ENCODE measurements at places on chromosomes 3 and 15.

DNA sequence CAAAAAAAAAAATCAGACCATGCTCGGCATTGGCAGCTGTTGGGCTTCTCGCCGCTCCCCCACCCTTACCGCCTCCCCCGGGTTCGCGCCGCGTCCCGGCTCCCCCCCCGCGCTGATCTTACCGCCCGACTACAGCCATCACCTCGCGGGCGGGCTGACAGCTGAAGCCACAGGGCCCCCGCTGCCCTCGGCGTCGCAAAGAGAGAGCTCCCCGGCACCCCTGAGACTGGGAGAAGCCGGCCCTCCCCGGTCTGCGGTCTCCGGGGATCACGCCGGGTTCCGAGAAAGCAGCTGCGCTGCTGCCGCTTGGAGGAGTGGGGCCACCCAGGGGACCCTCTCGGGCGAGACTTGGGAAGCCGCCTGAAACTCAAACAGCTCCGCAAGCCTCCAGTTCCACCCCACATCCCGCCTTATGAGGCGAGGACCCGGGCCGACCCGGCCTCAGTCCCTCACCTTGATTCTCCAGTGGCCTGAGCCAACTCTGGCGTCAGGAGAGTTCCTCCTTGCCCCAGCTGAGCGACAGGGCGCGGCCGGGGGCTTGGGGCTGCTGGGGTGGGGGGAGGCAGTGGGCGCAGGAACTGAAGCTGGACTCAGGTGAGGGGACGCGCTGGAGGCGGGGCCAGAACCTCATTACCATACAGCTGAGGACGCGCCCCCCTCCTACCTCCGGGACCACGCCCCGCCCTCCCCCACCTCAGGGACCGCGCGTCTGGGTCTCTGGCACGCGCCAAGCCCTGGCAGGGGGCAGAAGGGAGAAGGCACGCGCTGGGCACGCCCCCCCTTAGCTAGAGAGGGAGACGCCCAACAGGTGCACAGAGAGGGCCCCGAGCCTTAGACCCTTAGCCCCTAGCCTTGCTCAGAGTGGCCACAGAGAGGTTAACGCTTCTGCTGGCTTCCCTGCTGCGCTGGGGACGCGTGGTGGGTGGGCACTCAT lies 1.0 kb upstream of the DLL4 start:
- no peak for DNase-seq

- DNase-seq = no peak
Measured at GRCh38 chr15:35567392-35567791, 21.4 kb upstream of the DPH6 start.

- no peak for DNase-seq
Measured at GRCh38 chr3:133894353-133895207, 1.1 kb downstream of the RAB6B start.

DNA sequence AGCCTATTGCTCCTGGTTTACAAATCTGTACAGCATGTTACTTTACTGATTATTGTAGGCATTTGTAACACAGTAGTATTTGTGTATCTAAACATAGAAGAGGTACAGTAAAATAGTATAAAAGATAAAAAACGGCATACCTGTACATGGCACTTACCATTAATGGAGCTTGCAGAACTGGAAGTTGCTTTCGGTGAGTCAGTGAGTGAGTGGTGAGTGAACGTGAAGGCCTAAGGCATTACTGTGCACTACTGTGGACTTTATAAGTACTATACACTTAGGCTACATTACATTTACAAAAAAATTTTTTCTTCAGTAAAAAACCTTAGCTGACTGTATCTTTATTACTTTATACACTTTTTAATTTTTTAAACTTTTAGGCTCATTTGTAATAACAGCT lies 90.9 kb downstream of the RAP2B start:
- DNase-seq = no peak

DNA sequence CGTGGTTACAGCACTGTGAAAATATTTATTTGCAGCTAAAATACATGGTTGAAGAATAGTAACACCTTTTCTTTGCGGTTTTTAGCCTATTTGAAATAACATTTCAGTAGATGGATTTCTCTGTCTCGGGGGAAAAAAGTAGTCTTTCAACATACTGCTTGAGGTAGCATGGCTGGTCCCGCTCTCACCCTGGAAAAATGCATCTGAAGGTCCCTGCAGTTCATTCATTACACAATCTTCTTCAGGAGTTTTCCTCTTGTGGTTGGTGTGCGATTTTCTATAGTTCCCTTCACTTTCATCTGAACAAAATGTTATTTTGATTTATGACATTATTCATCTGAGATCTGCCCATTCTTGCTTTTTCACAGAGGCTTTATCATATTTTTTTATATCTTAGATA lies 75.9 kb downstream of the STRIT1 start:
- no peak for DNase-seq

- no peak for DNase-seq
Measured at GRCh38 chr3:155972885-155973584, 102.6 kb downstream of the GMPS start.

All from T1000 (cell line).